ENCODE measurements at places on chromosomes 16 and 17.

GRCh38 chr17:75041656-75042280 is 5.0 kb downstream of the ATP5PD start:
- DNase-seq: no peak

GRCh38 chr17:38619451-38619795 is 13.7 kb upstream of the SRCIN1 start:
- no peak for DNase-seq

- DNase-seq: no peak
These were observed 5.9 kb upstream of the MYO15A start for GRCh38 chr17:18102640-18103039.

GRCh38 chr16:78648517-78648916 is 549.1 kb downstream of the WWOX start:
- DNase-seq: no peak

DNA sequence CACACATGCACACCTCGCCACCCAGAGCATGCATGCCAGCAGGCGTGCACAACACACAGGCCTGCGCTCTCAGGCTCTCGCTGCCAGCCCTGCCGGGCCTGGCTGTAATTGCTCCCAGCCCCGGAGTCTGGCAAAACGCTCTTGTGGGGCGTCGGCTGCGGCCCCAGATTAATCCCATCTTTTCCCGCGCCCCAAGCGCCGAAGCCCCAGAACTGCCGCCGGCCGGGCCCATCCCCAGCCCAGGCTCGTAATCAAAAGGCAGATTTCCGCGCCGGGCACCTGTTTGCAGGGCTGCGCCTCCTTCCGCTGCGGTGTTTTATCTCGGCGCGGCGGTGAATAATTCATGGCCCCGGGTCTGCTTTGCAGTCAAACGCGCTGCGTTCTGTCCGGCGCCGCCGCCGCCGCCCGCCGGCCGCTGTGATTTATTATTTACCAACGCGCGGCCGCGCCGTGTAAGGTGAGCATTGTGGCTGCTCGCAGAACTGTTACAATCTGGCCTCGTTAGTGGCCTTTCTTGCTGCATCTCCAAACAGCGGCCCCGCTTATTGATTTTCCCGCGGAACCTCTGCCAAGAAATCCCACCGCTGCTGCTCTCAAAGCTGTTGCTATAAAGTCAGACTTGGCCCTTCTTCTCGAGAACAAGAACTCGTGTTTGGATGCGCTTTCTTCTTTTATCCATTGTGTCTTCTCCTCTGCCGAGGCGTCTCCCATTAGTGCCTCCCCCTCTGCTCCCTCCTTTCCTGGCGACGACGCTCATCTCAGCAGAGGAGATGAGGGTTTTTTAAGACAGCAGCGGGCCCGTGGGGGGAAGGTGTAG is 126.1 kb downstream of the IRX5 start:
- DNase-seq: no peak

DNA sequence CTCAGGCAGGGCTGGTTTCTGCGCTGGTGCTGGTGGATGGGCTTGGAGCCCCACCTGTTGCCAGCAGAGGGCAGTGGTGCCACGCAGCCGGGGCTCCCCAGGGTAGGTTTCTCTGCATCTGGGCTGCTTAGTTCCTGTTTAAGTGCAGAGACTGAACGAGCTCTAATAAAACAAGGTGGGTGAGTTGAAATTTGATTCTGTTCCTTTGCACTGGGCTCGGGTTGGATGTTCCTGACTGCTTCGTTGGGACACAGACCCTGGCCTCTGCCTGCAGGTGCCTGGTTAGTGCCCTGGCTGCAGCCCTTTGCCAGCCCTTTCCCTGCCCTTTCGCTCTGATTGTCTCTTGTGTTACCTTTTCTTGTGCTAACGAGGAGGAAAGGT is 30.0 kb downstream of the TBCD start:
- DNase-seq: peak; percentile 67

GRCh38 chr17:13952009-13952750 is 117.1 kb upstream of the COX10 start:
- no peak for DNase-seq

DNA sequence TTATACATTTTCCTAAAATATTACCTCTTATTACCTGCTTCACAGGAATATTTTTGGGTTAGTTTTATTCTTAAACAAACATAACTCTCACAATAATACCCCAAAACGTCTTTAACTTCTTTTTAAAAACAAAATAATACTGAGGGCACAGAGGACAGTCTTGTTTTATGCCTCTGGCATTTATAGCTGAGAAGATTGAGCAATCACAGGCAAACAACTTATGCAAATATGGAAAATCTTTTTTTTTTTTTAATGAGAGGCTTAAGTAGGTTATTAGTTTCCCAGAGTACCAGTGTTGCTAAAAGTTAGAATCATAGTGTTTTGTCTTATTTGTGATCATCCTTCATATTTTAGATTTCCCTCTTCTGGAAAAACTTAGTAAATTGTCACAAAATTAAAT is 195.0 kb downstream of the FTO start:
- no peak for DNase-seq

DNA sequence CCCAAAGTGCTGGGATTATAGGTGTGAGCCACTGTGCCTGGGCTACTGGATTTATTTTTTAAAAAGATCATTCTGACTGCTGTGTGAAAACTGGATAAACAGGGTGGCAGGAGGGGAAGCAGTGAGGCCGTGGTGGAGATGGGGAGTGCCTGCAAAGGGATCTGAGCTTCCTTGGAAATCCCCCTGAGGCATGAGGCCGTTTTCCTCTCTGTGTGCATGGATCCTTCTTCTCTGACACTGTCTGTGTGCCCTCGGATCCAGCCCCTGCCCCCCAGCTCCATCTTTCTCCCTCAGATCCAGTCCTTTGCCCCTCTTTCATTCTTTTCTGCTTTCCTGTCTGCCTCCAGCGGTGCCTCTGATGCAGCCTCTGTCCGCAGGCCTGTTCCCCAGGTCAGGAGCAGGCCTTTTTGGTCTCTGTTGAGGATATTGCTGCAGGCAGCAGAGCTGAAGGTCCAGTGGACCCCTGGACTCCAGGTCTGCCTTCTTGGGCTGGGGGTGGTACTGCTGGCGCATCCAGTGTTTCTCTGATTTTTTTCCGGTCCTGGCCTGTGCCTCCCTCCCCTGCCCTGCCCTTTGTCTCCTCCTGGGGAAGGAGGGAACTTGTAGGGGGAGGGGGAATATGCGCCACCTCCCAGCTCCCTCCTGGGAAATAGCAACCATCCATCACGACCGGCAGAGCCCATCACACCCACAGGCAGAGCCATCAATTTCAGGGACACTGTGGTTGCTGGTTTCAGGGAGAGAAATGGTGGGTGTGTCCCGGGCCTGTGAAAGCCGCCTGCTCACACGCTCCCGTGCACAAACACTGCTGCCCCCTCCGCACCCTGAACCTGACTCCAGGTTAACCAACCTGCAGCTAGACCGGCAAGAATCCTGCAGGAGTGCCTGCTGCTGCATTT is 17.0 kb downstream of the MGAT5B start:
- no peak for DNase-seq
